ENCODE measurements at places on chromosomes 2 and 18.

DNA sequence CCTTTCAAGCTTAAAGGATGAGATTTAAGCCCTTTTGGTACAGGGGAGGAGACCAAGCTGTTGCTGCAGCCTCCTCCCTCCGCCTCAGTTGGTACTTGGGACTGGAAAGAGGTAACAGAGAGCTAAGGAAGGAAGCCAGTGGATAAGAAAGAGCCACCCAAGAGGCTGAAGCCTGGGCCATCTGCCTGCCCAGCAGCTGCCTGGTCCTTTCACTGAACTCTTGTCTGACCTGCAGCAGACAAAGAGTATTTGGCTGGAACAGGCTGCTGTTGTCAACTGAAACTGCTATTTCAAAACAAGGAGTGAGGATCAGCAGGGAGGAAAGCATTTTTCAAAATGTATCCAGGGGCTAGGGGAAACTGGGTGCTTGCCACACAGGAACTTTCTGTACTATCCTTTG is 30.3 kb downstream of the TNS1 start:
- DNase-seq, result no peak

DNA sequence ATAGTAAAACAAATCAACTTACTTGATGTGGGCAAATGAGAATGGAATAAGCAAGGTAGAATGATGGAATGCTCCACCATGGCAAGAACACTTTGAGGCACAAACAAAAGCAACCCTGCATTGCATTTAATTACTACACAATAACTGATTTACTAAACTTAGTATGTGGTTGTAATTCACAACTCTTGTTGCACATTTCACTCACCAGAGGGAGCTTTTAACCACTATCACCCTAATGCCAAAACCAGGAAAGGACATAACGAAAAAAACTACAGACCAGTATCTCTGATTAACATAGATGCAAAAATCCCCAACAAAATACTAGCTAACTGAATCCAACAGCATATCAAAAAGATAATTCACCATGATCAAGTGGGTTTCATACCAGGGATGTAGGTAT is 659.8 kb downstream of the CPS1 start:
- peak; percentile 2 for DNase-seq

DNA sequence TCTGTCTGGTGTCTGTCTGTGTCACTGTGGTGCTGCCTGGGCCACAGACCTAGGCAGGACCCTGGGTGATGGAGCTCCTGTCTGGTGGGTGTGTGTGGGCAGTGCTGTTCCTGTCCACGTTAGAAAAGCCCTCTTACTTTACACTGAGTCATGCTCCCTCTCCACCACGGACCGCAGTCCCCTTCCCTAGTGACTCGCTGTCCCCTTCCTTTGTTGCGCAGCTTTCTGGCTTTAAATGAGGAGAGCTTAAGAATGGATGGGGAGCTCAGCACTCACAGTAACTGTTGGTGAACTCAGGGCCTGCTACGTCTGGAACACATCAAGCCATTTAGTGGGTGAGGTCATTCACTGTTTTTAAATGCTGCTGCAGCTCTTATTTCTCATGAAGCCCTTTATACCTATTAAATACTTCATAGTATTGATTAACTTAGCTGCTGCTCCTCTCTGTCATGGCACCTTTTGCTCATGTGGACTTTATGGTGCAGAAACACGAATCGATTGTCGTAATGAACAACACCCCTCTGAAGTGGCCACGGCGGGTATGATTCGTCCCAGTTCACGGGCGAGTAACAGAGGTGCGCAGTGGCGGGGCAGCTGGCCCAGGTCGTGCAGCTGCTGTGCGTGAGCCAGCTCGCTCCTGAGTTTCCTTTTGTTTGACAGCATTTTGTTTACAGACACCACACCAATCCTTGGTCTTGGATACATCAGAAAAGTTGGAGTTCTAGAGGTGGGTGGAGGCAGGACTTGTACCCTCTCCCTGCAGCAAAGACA is 100.4 kb downstream of the LDLRAD4 start:
- no peak for DNase-seq

GRCh38 chr18:23897291-23897690 is 117.3 kb upstream of the TTC39C start:
- no peak for DNase-seq

GRCh38 chr18:57904535-57904934 is 101.4 kb upstream of the ATP8B1 start:
- DNase-seq, result no peak

GRCh38 chr2:120241684-120242083 is 11.0 kb upstream of the RALB start:
- no peak for DNase-seq

GRCh38 chr2:240528406-240529040 is 29.3 kb downstream of the ANKMY1 start:
- no peak for DNase-seq

DNA sequence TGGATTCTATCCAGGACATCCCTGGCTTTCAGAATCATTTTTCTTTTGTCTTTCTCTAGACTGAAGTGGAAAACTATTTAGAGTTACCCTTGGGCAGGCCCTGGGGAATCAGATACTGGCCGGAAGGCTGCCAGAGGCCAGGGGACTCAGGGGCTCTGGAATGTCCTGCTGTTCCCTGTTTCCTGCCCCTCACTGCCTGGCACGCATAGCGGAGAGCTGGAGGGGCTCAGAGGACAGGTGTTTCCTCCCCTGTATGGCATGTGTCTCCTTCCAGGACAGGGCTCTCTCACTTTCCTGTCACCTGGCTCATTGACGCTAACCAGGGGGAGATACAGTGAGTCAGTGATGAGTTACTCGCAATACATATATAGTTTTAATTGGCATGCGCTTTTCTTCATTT is 38.8 kb downstream of the DYSF start:
- no peak for DNase-seq
